Left cardiac atrium (tissue), 4 donors: ENCODE measurements at places on chromosomes 13 and 19. TPM values are rescaled to one million over a fixed set of nuclear protein-coding genes. Genes with fewer than 3 reads are reported as not detected.

DPP9 gene
- 43.0 TPM for total RNA-seq

- DNase-seq, result no peak
Observed at GRCh38 chr19:31304831-31305312, 44.4 kb downstream of the TSHZ3 start.

DNA sequence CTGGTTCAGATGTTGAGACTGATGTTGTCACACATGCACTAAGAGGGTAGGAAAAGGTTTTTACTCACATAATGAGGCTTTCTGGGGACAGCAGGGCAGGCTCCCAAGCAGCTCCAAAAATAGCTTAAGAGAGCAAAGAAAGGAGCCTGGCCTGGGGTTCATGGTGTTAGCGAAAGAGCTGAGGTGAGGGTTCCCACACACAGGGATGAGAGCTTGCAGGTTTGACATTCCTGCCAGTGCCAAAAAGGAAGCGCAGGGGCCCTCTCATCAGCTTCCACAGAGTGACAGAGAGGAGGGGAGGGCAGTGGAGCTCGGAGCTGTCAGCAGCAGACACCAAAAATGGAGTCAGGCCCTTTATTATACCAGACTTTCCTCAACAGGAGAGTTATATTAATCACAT, 65.5 kb upstream of the FAM216B start:
- DNase-seq, result peak; percentile 30

DNA sequence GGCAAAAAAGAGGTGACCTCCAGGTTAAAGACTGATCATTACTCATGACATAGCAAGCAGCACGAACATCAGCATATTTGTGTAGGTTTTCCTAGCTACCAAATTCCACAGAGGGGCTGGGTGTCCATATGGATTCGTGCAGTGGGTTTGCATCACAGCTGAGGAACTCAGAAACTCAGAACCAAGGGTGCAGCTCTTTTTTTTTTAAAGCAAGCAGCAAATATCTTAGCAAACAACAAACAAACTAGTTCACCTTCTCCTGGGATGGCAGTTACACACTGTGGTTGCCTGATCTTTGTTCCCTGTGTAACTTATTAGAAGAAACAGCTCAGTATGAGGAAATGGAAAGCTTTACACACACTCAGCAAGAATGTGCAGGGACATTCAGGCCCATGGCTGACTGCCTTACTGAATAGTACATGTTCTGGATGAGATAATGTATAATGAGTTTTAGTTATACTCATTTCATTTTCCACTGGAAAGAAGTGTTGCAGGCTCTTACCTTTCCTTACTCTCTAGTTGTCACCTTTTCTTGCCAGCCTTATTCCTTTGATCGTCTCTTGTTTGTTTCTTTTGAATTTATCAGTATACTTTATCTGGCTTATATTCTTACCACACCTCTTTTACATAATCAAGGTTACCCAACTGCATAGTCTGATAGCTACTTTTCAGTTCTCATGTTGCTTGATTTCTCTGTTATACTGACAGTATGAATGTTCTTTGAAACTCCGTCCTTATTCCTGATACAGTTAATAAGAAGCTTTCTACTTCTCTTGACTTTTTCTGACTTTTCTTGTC, 4.3 kb downstream of the NDFIP2 start:
- no peak for DNase-seq

FFAR2 gene
- total RNA-seq, result 0.44 TPM

ICAM4 gene
- 0.85 TPM for total RNA-seq

- no peak for DNase-seq
Observed at GRCh38 chr13:40502236-40502635, 164.2 kb downstream of the FOXO1 start.

CYP4F12 gene
- total RNA-seq, result 2.2 TPM

GRCh38 chr19:39359026-39359425, 16.8 kb downstream of the SAMD4B start:
- no peak for DNase-seq

IGFL4 gene
- not detected for total RNA-seq

RPS28 gene
- total RNA-seq, result 1,064 TPM

DNA sequence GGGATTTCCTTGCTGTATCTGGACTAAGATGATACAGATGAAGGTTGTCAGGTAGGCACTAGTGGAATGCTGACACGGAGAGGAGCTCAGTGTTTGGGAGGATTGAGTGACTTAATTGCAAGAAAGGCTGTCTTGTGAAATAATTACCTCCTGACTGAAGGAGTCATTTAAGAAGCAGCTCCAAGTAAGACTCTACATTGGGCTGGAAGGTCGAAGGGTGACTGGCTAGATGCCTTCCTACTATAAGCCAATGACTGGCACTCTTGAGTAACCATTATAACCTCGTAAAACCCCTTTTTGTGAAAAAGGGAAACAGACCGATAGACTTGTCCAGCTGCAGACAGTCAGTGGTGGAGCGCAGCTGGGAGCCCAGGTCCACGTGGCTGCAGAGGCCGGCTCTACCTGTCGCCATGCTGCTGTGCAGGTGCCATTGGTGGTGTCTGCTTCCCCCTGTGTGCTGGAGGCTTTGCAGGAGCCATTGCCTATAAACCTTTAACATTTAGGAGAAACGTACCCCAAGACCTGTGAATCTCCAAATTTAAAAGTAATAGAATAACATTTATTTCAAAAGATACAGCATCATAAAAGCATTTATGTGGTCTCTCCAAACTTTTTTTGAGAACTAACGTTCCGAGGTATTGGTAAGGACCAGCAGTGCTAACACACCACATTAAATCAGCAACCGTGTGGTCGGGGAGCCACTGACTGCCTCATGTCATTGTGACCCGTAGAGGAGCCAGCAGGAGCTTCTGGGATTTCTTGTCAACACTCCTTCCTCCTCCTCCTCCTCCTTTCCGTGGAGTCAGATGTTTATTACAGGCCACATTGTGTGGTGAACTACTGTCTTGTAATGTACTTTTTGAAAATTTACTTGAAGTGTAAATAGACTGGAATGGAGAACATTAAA, 80.4 kb upstream of the TEX29 start:
- no peak for DNase-seq

GRCh38 chr19:45442778-45443461, 19.2 kb upstream of the ERCC1 start:
- DNase-seq, result peak; percentile 72

DNA sequence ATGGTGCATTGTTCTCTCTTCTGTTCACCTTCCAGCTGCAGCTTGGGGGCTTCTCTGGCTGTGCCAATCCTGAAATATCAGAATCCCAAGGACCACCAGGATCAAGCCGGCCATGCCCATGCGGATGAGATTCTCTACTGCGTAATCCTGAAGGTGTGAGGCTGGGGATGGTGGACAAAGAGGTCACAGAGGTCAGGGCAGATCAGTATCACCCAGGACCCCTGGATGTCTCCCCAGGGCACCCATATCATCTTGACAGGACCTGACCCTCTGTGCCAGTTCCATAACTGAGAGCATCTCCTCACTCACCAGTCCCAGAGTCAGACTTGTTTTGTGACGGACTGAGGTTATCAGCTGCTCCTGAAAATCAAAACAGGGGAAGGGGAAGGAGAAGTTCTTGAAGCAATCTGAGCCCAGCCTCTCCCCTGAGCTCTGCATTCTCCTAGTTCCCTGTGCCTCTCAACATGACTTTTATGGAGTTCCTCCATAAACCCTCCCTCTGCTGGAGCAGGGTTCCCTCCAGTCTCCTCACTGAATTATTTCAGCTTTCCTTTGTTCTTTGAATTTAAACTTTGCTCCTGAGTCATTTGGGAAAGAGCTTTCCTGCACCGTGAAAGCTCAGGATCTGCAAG, 5.5 kb downstream of the LILRA5 start:
- DNase-seq, result no peak

GRCh38 chr13:23804166-23804565, 85.0 kb downstream of the MIPEP start:
- no peak for DNase-seq

ZNF813 gene
- total RNA-seq, result 1.5 TPM

MISP3 gene
- total RNA-seq, result 5.7 TPM

DNA sequence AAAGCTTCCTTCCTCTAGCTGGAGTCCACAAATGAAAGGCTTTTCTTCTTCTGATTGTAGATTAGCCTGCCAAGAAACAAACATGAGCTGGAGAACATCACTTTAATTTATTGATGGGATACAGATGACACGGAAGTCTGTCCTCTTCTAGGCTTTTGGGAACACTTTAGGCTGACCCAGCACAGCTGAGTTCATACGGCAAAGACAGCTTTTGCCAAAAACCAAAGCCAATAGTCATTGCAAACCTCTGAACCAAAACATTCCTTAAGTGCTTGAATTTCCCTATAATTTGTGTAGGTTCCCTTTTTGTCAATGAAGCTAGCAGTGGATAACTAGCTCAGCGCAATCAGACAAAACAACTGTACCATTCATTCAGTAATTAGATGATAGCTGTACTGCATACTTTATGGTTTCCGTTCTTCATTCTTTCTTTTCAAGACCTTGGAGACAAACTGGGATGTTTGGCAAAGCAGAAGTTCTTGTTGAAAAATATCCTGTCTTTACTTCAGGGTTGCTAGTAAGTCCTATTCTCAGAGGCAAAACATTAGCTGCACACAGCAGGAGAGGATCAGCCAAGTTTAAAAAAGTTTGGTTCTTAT, 95.7 kb upstream of the SPRY2 start:
- no peak for DNase-seq

- DNase-seq, result peak; percentile 67
Observed at GRCh38 chr13:66994097-66994496, 236.0 kb downstream of the PCDH9 start.

DNA sequence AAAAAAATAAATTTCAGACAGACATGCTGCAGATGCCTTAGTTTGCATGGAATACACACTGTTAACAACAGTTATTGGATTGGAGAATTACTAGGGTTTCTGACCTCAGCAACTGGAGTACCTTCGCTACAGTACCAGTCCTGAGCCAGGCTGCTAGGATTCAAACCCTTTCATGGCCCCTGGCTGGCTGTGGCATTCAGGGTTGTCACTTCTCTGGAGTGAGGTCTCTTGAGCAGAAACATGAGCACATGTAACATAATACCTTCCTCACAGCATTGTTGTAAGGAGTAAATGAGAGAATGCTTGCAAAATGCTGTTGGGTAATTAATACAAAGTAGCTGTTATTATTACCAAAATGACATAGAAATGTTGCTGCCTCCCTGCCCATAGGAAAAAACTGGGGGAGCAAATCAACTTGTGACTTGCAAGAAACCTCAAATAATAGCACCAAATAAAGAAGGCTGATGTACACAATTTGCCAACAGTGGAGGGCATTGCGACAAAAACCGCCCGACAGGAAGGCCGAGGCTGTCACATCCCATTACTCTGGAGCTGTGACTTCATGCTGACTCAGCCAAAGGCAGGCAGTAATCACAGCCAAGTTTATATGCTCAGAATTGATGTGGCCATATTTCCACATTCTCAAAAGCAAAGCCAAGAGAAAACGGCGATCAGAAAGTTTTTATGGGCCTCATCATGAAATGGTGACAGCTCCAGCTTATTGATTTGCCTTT, 100.4 kb downstream of the RFC3 start:
- DNase-seq, result peak; percentile 24

DNA sequence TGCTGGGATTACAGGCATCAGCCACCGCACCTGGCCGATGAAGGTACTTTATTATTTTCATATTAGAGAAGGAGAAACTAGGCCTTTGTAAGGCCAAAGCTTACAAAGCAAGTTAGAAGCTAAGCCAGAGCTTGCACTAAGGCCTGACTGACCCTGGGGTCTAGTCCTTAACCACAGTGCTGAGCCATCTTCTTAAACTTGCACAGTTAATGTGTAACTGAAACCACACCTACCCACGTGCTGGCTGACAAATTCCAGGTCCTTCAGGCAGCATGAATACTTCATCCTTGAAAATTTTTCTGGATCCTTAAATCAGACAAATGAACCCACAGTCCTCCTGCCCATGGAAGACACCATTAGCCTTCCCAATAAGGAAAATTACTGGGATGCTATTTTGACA, 880.6 kb downstream of the UQCRFS1 start:
- DNase-seq, result no peak

SPINT2 gene
- 8.6 TPM for total RNA-seq

DNA sequence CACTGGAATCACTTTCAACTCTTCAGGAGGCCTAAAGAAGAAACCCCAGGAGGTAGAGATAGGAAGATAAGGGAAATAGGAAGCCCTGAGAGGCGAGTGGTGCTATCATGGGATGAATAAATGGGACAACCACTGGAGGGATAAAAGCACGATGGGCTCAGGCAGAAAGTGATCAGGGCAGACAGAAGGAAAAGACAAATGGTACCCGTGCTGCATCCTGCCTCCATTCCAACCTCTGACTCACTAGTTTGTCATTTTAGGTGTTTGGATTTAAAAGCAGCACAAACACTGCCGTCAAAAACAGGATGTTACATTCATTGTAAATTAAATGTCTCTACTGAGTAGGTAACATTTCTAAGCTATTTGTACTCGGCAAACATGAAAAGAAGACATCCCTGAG, 314.3 kb upstream of the HTR2A start:
- no peak for DNase-seq

DNA sequence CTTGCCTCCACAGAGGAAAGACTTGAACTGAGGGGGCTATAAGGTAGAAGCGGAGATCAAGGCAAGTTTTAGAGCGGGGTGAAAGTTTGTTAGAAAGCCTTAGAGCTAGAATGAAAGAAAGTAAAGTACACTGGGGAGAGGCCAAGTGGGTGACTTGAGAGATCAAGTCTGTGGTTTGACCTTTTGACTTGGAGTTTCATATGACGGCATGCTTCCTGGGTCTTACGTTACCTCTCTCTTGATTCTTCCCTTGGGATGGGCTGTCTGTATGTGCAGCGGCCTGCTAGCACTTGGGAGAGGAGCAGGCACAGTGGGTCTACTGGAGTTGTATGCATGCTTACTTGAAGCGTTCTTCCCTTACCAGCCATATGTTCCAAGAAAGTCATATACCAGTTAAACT, 1768.5 kb downstream of the PCDH9 start:
- no peak for DNase-seq

DNA sequence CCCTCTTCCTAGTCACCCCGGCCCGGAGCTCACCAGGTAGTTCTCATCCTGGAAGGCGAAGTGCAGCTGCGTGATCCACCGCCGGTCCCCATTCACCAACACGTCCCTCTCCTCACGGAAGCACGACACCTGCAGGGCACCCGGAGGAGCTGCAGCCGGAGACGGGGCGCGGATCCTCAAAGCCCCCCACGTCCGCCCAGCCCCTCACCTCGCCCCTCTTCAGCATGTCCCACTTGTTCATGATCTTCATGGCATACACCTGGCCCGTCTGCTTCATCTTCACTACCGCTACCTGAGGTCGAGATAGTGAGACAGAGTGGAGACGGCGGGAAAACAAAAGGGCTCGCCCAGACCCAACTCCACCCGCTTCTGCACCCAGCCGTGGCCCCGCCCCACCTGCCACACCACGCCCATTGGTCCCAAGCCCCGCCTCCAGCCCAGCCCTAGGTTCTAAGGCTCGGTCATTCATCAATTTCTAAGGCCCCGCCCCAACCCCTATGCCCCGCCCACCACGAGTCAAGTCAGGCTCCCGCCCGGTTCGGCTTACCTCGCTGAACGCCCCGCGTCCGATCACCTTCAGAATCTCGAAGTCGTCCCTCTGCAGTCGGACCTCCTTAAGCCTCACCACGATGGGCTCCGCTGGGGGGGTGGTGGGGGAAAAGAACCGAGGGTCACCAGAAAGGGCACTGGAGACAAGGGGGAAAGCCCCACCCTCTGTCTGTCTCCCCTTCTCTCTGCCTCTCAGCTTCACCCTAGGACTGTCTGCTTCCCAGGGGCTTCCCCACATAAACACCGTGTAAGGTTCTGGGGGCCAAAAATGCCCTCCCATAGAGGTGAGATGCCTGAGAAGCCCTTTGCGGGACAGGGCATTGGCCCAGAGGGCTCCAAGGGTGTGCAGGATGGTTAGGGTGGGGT, 2.8 kb downstream of the DMPK start:
- DNase-seq, result peak; percentile 85

ZNF433 gene
- 4.0 TPM for total RNA-seq

GRCh38 chr13:26310470-26310869, 56.5 kb downstream of the CDK8 start:
- DNase-seq, result no peak
